ENCODE measurements at places on chromosomes 5 and 9.
A peak's percentile ranks its signal among the peaks of the same experiment; 100 is the strongest.

GRCh38 chr9:131981116-131981776 lies 98.4 kb downstream of the MED27 start:
- no peak for DNase-seq

DNA sequence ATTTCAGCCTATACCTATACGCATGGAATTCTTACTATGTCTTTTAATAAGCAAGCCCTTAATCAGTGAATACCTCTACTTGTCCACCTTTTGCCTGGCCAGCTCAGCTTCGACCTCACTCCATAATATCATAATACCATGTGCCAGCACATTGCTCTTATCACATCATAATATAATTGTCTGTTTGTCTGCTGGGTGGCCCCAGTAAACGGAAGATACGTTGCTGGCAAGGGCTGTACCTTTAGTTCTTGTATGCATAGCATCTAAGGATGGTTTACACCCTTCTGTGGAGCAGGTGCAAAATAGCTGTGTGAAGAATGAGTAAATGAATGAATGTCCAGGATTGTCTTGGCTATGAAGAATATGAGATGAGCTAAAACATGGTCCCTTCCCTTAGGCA lies 29.9 kb downstream of the SV2C start:
- no peak for DNase-seq

DNA sequence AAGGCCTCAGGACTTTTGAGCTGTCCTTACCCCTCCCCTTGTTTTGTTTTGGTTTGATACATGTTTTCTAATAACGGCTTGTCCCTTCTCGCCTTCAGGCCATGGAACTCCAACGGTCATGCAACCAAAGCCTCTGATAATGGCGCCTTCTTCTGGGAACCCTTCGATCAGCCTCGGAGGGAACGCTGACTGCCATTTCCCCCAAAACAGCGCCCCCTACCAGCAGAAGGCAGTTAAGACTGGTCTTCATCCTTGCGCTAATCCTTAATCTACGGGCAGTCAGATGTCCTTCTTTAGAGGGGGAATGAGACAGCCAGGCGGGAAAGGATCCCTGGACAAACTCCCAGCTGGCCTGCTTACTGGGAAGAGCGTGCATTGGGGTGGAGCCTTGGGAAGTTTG lies 276.6 kb downstream of the ICE1 start:
- DNase-seq: no peak

DNA sequence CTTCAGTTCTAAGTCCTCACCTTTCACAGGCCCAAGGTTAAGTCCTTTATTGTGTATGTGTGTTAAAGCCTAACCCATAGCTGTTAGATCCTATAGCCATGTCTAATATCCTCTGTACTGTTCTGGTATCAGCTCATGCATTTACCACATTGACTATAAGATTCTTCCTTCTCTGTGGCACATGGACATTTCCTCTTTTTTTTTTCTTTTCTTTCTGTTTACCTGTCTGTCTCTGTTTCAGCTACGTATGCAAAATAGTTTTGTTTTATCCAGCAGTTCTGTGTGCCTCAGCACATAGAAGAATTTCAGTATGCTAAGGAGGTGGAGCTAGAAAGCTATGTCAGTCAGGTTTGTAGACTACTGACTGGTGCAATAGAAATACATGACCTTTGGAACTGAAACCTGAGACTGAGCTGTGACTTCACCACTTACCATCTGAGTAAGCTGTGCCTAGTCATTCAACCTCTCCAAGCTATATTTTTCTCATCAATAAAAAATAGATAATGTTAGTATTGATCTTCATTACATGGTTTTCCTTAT lies 155.6 kb upstream of the VLDLR start:
- no peak for DNase-seq

- no peak for DNase-seq
These were observed 139.3 kb upstream of the FBXL17 start for GRCh38 chr5:108521011-108521700.

- peak; percentile 33 for DNase-seq
These were observed 13.2 kb downstream of the ATOX1 start for GRCh38 chr5:151745071-151745705.

DNA sequence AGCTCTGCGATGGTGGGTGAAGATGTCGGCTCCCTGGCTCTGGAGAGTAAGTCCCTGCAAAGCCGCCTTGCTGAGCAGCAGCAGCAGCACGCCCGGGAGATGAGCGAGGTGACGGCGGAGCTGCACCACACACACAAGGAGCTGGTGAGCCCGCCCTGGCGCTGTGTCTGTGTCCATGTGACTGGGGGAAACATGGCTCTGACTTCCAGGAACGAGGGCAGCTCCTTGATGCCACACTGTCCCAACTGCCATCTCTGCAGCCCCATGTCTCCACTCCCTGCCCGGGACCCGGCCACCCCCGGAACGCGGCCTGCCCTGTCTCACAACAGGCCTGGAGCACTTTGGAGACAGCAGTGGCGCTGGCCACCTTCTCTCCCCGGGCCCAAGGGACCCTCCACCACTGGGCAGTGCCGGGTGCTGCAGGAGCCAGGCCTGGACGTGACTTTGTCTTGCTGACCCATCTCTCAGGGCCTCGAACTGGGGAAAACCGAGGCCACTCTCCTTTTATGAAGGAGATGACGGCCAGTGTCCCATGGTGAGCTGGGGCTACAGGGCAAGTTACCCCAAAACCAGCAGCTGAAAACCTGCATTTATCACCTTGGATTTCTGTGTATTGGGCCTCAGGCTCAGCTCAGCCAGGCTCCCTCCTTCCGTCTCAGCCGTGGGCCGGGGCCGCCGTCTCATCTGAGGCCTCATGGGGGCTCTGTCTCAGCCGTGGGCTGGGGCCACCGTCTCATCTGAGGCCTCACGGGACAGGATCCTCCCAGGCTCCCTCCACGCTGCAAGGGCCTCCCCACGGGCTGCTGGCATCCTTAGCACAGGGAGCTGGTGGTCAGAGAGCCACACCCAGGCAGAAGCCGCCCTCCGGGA lies 28.6 kb downstream of the CEP72 start:
- no peak for DNase-seq

- no peak for DNase-seq
These were observed 139.3 kb downstream of the AOPEP start for GRCh38 chr9:94865582-94866452.

DNA sequence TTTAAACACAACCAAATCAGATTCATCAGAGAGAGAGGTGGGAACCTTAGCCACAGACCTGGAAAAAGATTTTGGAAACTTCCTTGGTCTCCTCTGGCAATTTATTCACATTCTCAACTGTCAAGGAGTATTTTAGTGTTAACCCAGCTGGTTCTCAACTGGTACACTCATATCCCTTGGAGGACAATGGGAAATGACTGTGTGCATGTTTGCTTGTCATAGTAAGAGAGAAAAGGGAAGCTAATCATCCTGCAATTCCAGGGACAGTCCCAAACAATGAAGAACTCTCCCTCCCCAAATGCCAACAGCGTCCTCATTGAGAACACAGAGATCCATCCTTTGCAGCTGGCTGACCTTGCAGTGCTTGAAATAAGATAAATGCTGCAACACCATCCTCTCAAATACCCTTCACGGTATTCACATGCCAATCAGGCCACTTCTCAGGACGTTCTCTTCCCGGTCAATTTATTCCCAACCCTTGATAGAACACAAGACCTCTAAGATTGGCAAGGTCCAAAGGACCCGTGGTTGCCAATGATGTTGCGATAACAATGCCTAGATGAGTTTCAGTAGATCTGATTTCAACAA lies 75.5 kb downstream of the EPB41L4B start:
- no peak for DNase-seq

GRCh38 chr5:1105350-1106265 lies 6.3 kb downstream of the SLC12A7 start:
- peak; percentile 58 for DNase-seq

DNA sequence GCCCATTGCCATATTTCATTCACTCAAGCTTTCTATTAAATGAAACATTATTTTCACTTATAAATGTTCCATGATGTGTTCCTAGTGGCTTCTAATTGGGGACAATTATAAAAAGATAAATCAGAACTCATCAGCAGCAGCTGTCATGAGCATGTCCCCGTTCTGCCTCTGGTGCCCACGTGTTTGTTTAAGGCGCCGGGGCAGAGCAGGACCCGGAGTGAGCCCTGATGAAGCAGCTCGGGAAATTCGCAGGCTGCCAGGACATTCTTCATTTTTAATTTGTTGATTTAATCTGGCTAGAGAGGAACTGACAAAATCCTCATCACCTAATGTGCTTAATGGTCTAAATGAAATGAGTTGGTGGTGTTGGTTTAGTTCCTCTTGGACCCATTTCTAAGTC lies 475.0 kb downstream of the CTNND2 start:
- no peak for DNase-seq

DNA sequence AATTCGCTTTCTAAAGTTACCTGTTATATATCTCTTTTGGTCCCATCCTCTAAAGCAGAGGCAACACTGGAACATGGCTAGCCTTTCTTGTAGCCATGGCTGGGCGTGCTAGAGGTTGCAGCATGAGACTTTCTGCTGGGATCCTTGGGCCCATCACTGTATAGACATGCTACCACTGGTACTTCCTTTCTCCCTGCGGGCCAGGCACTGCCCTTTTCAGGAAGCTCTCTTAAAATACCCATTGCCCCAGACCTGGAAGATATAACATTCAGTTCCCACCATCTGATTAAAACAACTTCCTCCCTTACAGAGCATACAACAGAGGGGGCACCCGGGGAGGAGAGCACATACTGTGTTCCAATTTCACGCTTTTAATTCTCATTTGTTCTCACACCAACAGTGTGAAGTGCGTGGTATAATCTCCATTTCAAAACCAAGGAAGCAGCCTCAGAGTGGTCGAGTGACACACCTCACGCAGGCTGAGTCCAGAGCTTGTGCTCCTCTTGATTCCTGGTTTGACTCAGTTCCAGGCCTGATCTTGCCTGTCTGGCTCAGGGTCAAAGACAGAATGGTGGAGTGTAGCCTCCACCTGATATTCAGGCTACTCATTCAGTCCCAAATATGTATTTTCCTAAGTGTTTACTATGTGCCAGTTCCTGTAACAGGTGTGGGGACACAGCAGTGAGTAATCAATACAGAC lies 22.6 kb downstream of the PTGS1 start:
- no peak for DNase-seq

GRCh38 chr9:129405089-129405826 lies 215.6 kb downstream of the C9orf50 start:
- DNase-seq: no peak

- DNase-seq: no peak
These were observed 10.9 kb upstream of the MOB3B start for GRCh38 chr9:27540502-27540901.

- no peak for DNase-seq
These were observed 123.7 kb downstream of the PSD2 start for GRCh38 chr5:139919308-139919707.

GRCh38 chr9:92760494-92760893 lies 4.1 kb downstream of the BICD2 start:
- no peak for DNase-seq

- DNase-seq: no peak
These were observed 94.7 kb upstream of the RAD23B start for GRCh38 chr9:107188376-107188775.

GRCh38 chr5:123132316-123132715 lies 43.3 kb downstream of the PRDM6 start:
- no peak for DNase-seq

Measured in activated CD8-positive, alpha-beta memory T cell treated with anti-CD3 and anti-CD28 coated beads, Interleukin-2, amount 50 U/mL, for 4 hours (primary cell).